ENCODE measurements at places on chromosomes 7 and 10.

DNA sequence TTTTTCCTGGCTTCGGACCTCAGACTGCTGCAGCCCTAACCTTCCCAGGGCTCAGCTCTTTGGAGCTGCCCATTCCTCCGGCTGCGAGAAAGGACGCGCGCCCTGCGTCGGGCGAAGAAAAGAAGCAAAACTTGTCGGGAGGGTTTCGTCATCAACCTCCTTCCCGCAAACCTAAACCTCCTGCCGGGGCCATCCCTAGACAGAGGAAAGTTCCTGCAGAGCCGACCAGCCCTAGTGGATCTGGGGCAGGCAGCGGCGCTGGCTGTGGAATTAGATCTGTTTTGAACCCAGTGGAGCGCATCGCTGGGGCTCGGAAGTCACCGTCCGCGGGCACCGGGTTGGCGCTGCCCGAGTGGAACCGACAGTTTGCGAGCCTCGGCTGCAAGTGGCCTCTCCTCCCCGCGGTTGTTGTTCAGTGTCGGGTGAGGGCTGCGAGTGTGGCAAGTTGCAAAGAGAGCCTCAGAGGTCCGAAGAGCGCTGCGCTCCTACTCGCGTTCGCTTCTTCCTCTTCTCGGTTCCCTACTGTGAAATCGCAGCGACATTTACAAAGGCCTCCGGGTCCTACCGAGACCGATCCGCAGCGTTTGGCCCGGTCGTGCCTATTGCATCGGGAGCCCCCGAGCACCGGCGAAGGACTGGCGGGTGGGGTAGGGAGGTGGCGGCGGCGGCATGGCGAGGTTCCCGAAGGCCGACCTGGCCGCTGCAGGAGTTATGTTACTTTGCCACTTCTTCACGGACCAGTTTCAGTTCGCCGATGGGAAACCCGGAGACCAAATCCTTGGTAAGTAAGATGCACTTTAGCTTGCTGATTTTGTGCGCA, at the start of gene PLXDC2:
PLXDC2 (plus strand) TSS at position 22 of the 820 bp plus-strand sequence.
- no peak for DNase-seq

GRCh38 chr7:77399816-77400215, 16.3 kb downstream of the GSAP start:
- DNase-seq = no peak

DNA sequence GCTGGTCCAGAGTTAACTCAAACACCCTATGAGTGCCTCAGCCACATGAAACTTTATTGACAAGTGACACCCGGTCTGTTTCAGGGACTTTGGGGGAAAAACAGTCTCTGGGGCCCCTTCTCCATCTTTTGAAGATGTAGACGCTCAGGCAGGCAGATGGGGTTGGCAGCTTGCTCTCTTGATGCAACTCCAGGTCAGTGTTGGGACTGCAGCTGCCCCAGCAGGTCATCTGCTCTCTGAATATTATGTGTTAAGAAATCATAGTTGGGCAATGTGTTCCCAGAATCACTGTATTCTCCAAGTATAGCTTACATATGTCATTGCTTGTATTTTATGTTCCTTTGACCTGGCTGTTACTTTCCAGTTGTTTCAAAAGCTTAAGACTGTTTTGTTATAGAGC, 544.9 kb upstream of the MGMT start:
- no peak for DNase-seq

DNA sequence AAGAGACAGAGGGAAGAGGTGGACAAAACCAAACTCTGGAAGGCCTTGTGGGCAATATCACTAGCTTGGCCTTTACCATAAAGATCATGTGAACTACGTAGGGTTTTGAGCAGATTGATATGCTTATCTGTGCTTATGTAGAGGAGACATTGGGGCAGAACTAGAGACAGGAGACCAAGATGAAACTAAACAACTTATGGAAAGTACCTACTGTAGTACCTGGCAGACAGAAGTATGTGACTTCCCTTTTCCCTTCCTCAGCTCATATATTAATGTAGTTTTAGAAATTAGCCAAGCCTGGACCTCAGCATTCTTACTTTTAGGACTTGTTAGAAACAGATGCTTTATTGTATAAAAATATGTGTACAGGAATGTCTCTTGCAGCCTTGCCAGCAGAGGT, 14.0 kb upstream of the IL6 start:
- no peak for DNase-seq

DNA sequence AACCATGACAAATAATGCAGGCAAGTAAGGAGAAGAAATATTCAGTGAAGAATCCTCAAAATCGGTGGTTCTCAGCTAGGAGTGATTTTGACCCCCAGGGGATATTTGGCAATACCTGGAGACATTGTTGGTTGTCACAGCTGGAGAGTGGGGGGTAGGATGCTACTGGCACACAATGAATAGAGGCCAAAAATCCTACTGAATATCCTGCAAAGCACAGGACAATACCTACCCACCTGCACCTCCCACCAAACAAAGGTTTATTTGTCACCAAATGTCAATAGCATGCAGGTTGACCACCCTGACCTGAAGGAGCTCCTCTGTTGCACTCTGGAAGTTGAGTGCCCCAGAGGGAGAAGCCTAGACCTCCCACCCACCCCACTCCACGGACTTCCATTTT, 1028.6 kb downstream of the CNTNAP2 start:
- no peak for DNase-seq

GRCh38 chr10:48271047-48271730, 3.3 kb downstream of the FRMPD2 start:
- DNase-seq = no peak

GRCh38 chr7:10677668-10678232, 295.9 kb upstream of the PHF14 start:
- DNase-seq = no peak

DNA sequence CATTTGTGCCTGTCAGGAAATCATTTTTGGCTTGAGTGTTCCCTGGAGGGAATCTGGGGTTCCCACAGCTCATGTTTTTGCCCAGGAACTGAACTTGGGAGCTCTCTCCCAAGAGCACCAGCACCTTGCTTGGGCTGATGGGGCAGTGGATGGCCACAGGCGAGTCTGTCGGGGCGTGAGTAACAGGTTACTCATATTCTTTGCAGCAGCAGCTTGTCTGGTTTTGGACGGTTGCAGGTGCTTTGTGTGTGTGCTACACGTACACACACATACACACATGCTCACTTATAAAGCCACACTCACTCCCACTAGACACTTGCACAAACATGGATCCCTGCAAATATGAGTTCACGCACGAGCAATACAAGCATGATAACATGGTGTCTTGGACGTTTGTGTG, 2.9 kb upstream of the PALD1 start:
- DNase-seq = no peak

DNA sequence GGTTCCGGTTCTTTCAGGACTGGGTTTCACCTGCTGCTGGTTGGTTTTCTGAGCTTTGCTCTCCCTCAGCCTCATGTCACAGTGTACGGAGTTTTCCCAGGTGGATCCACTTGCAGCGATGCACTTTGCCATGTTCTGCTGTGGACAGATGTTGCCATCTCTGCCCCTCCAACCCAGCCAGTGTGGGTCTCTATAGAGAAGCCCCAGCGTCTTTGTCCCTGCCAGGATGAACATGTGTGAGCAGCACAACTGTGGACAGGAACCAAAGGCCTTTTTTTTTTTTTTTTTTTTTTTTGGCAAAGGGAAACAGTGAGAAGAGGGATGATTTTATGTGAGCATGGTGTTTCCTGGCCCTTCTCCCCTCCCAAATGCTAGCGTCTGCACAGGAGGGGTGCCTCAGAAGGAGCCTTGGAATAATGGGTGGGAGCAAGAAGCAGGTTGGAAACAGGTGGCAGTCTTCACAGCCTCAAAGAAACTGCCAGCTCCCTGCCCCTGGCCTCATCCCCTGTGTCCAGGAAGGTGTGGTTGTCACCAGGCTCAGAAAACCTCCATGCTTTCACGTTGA, 106.5 kb downstream of the RPS24 start:
- no peak for DNase-seq

- DNase-seq = peak; percentile 36
Observed at GRCh38 chr7:133365917-133366316, 113.0 kb downstream of the EXOC4 start.

GRCh38 chr7:95596198-95597063, at the start of gene PDK4:
Gene PDK4, minus strand, starts transcription at chr7:95596516. Its CDS starts 223 bp downstream, at chr7:95596293.
- peak; percentile 39 for DNase-seq

- no peak for DNase-seq
Observed at GRCh38 chr10:78146200-78146599, 112.5 kb downstream of the RPS24 start.

DNA sequence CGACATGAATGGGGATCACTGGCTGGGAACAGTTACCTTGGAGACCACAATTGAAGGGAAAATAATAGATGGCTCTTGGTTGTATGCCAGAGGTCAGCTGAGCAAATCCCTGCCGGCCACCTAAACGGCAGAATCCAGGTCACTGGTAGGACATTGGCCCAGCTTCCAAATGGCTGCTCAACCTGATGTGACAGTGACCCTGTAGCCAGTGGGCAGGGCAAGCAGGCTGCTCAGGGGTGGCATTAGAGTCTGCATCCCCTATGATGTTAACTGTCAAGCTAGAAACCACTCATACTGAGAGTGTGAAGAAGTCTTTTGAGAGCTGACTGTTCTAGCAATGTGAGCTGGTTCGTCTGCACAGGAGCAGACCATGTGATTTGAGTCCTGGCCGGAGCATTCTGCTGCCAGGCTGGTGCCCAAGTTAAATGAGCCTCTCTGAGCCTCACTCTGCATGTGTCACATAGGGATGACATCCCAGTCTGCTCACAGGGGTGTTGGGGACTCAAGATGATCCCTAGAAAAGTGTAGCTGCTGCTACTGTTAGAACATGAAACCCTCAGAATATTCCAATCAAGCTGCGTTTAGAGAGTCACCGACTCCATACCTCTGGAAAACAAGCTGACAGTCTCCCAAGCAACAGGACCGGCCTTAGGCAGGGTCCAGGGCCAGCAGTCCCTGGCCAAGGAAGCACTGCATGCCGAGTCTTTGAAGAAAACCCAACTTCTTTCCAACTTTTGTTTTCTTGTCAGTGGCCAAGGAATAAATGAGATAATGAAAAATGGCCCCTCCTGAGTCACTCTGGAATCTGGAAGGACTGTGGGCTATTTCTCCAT, 69.7 kb downstream of the VWA2 start:
- no peak for DNase-seq

- DNase-seq = no peak
Observed at GRCh38 chr10:58746474-58747185, 234.0 kb downstream of the BICC1 start.

DNA sequence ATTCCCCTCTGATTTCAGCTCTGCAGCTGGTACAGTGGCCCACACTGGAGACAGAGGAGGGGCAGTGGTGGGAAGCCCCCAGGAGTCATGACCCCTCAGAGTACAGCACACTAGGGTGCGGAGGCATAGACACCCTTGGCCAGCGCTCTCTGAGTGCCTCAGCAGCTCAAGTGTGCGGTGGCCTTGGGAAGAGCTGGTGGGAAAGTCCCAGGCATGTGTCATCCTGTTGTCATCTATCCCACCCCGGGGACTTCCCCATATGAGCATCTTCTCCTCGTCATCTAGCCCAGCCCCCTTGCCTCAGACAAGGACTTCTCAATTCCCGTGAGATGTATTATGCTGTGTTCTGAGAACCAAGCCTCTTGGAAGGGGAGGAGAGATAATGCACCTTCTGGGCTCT, 15.6 kb upstream of the PPIF start:
- no peak for DNase-seq

- no peak for DNase-seq
Observed at GRCh38 chr7:128865996-128866877, 3.6 kb downstream of the ATP6V1F start.

GRCh38 chr7:47812429-47813136, 135.7 kb downstream of the PKD1L1 start:
- no peak for DNase-seq

- no peak for DNase-seq
Observed at GRCh38 chr7:1926908-1927306, 256.8 kb downstream of the ELFN1 start.

DNA sequence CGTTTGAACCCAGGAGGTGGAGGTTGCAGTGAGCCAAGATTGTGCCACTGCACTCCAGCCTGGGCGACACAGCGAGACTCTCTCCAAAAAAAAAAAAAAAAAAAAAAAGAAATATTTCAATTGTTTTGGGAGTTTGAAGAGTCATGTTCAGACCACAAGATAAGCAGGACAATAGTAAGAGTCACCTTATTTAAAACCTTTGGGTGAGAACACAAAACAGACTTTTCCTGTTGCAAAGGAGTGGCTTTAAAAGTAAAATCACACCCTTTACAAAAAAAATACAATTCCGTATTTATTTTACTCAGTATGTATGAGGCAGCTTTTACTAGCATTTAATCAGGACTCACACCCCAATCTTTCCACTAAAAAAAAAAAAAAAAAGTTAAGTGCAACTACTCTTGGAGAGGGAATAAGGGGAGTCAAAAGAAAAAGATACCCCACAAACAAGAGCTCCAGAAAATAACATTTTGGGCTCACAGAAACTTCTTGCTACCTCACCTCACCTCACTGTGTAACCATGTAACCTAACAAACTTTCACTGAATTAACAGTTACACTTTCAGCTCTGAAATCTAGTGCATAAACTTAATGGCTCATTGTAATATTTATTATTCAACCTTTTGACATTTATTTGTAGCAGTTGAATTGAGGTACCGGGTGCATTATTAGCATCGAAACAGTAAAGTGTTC, 11.2 kb downstream of the SKIDA1 start:
- DNase-seq = no peak

- DNase-seq = no peak
Observed at GRCh38 chr7:979886-980571, 3.0 kb upstream of the CYP2W1 start.

DNA sequence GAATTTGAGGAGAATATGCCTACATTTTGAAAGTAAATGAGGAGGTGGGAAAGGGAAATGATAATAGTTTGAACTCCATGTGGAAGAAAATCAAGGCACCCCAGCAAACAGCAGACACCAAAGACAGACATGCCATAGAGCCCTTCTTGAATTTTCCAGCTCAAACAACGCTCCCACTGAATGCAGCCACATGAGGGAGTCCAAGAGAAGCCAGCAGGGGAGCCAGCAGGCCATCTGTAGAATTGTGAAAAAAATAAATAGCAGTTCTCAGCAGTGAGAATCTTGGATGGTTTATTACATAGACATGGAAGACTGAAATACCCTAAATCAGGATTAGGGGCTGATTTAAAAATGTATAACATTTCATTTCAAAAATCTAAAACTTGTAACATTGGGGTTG, 1567.3 kb upstream of the LRRTM3 start:
- no peak for DNase-seq

- DNase-seq = no peak
Observed at GRCh38 chr10:119045561-119045960, 16.0 kb downstream of the NANOS1 start.

- no peak for DNase-seq
Observed at GRCh38 chr7:96718107-96719003, 8.7 kb upstream of the SEM1 start.

GRCh38 chr10:73791871-73792400, 6.5 kb downstream of the ZSWIM8 start:
- no peak for DNase-seq

DNA sequence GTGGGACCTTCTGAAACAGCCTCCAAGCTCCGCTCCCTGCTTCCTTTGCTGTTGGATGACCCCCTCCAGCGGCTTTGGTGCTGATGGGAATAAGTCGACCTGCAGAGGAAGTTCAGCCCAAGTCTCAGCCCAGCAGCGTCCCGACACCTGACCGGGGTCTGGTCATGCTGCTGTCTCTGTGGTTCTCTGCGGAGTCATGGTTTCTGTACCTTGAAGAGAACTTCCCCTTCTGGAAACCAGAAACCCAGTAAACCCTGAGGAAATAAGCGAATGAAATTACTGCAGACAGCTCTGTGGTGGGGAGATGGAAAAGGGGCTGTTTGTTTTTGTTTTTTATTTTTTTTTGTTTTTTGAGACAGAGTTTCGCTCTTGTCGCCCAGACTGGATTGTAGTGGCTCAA, 18.3 kb upstream of the ZNF12 start:
- DNase-seq = no peak

Data from kidney capillary endothelial cell (primary cell).